Substantia nigra (tissue), 51 donors: ENCODE measurements at places on chromosomes 5 and 9.

- no peak for DNase-seq
These were observed 12.2 kb downstream of the PPP3R2 start for GRCh38 chr9:101582553-101582952.

GRCh38 chr9:129311643-129312042 lies 133.6 kb upstream of the IER5L start:
- DNase-seq, result no peak

DNA sequence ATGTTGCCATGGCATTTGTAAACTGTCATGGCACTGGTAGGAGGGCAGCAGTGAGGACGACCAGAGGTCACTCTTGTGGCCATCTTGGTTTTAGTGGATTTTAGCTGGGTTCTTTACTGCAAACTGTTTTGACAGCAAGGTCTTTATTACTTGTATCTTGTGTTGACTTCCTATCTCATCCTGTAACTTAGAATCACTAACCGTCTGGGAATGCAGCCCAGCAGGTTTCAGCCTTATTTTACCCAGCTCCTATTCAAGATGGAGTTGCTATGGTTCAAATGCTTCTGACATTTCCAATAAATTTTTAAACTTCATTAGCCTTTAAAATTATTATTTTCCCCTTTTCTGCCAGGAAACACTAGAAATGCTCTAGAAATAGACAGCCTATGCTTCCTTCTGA lies 839.1 kb downstream of the NR2F1-AS1 start:
- DNase-seq, result no peak

DNA sequence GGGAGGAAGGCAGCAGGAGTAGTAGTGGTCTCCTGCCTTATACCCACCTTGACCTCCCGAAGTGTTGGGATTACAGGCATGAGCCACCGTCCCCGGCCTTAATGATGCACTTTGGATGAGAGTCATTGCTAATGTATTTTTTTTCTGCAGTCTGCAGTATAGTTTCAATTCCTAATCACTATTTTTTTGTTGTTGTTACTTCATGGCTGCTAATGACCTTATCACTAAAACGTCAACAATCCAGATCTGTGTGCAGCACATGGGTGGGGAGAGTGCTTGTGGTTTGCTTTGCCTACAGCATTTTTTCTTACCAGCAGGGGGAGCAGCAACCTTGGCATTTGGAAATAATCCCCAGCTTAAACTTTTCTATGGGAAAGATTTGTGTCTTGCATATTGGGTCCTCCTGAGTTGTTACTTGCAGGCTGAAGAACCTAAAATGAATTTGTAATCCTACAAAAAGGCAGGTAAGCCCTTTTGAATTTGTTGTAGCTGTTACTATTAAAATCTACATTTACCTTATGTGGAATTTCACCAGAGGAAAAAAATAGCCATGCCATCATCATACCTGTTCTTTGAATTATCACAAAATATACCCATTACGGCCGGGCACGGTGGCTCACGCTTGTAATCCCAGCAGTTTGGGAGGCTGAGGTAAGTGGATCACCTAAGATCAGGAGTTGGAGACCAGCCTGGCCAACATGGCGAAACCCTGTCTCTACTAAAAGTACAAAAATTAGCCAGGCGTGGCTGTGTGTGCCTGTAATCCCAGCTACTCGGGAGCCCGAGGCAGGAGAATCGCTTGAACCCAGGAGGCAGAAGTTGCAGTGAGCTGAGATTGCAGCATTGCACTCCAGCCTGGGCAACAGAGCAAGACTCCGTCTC lies 6.3 kb upstream of the MED7 start:
- peak; percentile 17 for DNase-seq

DNA sequence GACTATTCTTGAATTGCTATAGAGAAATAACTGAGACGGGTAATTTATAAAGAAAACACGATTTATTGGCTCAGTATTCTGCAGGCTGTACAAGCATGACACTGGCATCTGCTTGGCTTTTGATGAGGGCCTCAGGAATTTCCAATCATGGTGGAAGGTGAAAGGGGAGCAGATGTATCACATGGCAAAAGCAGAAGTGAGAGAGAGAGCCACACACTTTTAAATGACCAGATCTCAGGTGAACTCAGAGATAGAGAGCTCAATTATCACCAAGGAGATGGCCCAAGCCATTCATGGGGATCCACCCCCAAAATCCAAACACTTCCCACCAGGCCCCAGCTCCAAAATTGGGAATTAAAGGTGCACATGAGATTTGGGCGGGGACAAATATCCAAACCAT lies 15.3 kb downstream of the GABRA1 start:
- no peak for DNase-seq
